ENCODE measurements at places on chromosomes 1 and 21.

GRCh38 chr21:32566741-32567389, 18.5 kb downstream of the TCP10L start:
- no peak for DNase-seq

DNA sequence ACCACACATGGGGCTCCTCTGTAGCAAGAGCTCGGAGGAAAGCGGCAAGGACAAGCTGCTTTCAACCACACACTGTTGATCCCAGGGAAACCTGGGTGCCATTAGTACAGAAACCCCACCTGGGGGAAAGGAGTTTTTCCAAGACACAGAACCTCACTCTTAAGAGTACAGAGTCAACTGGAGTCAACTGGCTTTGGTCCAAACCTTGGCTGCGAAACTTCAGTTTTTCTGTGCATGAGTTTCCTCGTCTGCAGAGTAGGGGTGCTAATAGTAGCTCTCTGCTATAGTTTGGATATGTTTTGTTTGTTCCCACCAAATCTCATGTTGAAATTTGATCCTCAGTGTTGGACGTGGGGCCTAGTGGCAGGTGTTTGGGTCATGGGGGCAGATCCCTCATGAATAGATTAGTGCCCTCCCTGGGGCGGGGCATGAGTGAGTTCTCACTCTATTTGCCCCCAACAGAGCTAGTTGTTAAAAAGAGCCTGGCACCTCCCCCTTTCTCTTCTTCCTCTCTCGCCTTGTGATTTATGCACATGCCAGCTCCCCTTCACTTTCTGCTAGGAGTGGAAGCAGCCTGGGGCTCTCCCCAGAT, 161.1 kb downstream of the PIGK start:
- no peak for DNase-seq

- DNase-seq, result no peak
These were observed 76.5 kb downstream of the ARHGEF10L start for GRCh38 chr1:17615959-17616358.

GRCh38 chr1:244730153-244730933, 77.4 kb downstream of the DESI2 start:
- DNase-seq, result no peak

DNA sequence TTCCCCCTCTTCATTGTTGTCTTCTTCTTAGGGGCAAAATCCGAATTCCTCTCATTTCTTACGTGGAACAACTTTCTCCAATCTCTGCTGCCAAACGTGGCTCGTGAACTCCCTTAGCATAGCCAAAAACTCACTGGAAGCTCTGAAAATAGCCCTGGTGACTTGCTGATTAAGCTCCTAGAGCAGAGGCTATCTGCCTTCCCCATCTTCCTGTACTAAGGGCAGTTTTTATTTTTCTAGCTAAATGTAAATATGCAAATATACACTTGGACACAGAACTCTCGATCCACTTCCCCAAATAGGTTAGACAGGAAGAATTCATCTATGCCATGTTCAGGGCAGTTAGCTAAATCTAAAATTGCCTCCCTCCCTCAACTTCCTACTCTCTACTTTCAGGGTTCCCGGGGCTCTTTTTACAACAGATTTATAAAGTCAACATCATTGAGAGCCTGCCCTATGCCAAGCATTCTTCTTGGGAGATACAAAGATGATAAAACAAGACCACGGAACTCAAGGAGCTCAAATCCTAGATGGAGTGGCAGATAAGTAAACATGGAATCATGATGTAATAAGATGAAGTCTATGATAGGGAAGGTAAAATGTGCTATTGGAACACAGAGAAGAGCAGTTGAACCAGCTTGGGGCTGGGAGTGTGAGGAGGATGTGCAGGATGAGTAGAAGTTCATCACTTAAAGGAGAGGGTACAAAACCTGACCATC, 59.4 kb upstream of the FMOD start:
- no peak for DNase-seq

- DNase-seq, result no peak
These were observed 54.2 kb upstream of the PRKACB start for GRCh38 chr1:84089867-84090266.

DNA sequence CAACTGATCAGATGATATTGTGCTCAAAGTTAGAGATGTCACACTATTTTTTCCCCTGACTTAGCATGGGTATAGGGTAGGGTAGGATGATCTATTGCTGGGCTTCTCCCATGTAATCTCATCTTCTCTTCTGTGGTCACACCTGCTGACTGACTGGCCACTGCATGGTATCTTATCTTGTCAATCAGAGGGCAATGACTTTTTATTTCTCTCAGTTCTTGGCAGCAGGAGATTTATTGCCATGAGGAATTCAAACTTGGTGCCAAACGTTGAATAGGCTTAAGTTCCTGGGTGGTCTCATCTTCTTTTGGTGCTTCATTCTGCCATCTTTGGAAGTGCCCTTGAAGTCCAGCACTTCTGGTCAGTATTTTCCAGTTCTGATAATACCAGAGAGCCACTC, 226.4 kb upstream of the POGK start:
- no peak for DNase-seq

- no peak for DNase-seq
These were observed 346.8 kb downstream of the RRAGC start for GRCh38 chr1:38512789-38513188.

DNA sequence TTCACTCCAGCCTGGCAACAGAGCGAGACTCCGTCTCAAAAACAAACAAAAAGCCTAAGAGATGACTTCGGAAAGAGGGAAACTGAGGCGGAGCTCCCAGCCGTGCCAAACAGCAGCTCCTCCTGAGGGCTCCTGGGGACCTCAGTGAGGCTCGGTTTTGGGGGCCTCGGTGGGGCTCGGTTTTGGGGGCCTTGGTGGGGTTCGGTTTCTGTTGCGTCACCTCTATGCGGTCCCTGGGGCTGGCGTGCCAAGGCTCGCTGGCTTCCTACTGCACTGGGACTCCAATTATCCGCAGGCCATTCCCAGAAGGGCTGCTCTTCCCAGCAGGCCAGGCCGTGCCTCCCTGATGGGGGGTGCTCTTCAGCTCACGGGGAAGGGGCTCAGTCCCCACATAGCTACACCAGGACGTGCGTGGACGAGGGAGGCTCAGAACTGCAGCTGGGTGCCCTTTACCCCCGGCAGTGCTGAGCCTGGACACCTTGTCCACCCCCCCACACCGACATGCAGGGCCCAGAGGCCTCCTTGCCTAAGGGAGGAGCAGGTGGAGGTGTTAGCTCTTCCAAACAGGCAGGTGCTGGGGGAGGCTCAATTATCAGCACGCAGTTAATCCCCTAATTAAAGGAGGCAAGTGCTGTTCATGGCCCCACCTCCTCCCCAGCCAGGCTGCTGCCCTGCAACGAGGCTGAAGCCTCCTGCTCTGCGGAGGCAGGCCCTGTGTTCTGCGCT, 5.1 kb upstream of the C1orf159 start:
- no peak for DNase-seq

- no peak for DNase-seq
These were observed 81.1 kb downstream of the OLFM3 start for GRCh38 chr1:101915597-101915996.

DNA sequence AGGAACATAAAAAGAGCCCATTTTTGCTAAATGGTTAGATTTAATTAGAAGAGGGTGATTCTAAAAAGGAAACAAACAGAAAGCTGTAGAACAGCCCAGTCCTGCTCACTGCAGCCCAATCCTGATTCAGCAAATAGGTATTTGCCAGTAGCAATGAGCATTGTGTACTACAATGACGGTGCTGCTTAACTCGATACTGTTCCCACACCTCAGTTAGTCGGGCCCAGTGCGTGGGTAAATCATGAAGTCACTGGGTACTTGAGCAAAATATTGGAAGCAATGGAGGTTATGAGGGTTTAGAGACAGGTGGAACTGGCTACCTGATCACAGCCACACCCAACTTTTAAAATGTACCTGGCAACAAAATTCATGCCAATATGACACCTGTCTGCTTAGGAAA, 101.5 kb upstream of the ADGRL2 start:
- DNase-seq, result no peak

GRCh38 chr1:216898801-216899200, 175.6 kb upstream of the ESRRG start:
- DNase-seq, result no peak

- no peak for DNase-seq
These were observed 72.4 kb upstream of the IFNAR2 start for GRCh38 chr21:33157303-33157702.

DNA sequence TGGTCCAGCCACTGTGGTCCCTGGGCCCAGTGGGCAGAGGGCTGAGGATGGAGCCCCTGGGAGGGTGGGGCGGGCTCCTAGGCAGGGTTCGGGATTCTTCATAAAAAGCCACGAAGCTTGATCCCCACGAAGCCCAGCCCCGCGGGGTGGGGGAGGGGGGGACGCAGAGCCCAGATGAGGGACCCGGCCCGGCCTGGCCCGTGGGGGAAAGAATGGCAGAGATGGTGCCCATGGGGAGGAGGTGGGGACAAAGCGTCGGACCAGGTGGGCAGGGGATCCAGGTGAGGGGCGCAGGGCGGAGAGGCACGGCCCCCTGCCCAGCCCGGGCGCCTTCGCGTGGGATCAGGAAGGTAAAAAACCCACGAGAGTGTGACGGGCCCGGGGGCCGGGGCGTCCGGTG, 6.0 kb upstream of the SMIM12 start:
- DNase-seq, result no peak

DNA sequence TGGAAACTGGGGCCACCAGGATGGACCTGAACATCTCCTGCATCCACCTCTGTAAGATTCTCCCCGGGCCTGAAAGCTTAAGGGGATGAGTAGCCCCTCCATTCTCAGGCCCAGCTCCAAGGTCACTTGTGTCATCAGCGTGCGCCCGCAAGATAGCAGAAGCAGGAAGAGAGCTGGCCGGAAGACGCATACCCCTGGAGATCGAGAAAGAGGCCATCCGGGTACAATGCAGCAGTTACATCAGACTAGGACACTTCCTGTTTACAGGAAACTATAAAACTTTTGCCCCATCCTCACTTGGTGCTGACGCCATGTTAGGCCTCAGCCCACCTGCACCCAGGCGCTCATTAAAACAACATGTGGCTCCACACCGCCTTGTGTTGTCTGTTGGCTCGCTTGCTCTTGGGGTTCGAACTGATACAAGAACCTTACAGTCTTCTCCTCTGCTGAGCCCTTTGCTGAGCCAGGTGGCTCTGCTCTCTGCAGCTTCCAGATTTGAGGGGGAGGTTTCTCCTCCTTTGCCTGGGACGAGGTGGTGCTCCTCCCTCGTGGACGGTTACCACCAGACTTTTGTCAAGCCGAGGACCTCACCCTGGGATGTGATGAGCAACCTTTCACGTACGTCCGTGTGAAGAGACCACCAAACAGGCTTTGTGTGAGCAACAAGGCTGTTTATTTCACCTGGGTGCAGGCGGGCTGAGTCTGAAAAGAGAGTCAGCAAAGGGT, 277.5 kb upstream of the C1orf174 start:
- no peak for DNase-seq

- no peak for DNase-seq
These were observed 1.7 kb upstream of the USP25 start for GRCh38 chr21:15728046-15728445.

- DNase-seq, result no peak
These were observed 240.6 kb downstream of the NCAM2 start for GRCh38 chr21:21238629-21239400.

DNA sequence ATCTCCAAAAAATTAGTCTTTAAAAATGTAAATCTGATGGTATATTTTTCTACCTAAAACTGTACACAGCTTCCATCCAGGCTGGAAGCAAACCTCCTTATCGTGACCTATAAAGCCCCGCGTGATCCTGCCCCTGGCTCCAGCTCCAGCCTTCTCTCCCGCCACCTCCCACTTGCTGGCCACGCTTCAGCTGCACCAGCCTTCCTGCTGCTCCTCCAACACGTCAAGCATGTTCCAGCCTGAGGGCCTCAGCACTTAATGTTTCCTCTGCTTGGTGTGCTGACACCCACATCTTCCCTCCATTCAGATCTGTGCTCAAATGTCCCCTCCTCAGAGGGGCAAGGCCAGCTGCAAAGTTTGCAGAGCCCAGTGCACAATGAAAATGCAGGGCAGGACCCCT, 123.5 kb upstream of the MAGI3 start:
- DNase-seq, result no peak

DNA sequence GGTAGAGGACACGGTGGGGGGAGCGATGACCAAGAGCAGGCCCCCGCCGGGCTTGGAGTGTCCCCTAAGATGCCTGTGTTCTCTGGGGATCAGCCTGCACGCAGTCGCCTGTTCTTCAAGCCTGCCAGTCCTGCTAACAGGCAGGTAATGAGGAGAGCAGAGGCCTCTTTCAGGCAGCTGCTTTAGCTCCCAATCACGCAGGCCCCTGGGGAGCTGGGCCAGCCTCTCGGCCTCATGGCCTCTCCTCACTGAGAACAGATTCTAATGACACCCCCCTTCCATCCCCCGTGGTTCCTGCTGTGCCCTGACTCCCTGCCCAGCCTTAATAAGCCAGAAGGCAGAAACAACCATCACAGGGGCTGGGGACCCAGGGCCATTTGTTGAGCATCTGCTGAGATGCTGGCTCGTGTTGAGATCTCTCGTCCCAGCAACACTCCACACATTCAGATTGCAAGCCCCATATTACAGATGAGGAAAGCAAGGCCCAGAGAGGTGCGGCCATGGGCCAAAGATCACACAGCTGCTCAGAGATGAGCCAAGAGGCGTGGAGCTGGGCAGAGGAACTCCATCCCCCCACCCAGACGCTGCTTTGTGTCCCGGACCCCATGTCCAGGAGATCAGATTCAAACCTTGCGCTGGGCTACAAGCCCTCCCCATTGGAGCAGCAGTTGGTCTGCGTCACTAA, 71.6 kb upstream of the CASZ1 start:
- no peak for DNase-seq

GRCh38 chr1:36322786-36323635, 434 bp downstream of the EVA1B start:
- no peak for DNase-seq

DNA sequence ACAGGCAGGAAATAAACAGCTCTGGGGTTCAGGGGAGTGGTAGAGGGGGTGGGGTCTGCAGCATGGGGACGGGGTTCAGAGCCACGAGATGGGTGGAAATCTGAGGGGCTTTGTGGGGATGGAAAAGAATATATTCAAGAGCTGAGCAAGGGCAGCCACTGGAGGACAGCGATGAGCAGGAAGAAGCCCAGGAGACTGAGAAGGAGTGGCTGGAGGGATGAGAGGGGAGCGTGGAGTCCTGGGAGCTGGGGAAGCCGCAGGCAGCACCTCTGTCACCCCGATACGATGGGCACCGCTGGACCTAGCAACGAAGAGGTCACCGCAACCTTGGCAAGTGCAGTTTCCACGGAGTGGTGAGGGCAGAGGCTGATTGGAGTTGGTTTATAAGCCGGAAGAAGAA, 10.0 kb upstream of the KCNAB2 start:
- no peak for DNase-seq
